Adrenal gland (tissue), 19 donors: ENCODE measurements at places on chromosomes 4 and X.

GRCh38 chr4:128358231-128358912, 70.8 kb upstream of the PGRMC2 start:
- DNase-seq: peak; percentile 31

- no peak for DNase-seq
Measured at GRCh38 chr4:1611501-1611870, 72.6 kb downstream of the FAM53A start.

GRCh38 chrX:71994601-71995000, 84.0 kb downstream of the NHSL2 start:
- no peak for DNase-seq

DNA sequence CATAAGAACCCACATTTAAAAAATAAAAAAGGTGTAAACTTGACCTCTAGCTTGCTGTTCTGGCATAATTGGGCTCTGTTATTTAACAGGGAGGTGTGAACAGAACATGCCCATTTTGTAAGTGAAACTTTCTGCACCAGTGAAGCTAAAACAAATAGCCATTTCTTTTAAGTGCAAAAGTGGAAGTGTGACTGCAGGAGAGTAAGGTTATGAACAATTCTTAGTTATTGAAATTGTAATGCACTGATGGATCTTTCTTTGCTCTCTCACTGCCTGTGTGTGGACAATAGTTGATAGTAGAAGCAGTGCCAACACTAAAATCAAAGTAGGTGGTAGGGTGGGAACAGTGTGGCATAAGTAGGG, 12.6 kb downstream of the P2RY10 start:
- DNase-seq: no peak

- no peak for DNase-seq
Measured at GRCh38 chrX:122739770-122740169, 444.3 kb upstream of the GRIA3 start.

DNA sequence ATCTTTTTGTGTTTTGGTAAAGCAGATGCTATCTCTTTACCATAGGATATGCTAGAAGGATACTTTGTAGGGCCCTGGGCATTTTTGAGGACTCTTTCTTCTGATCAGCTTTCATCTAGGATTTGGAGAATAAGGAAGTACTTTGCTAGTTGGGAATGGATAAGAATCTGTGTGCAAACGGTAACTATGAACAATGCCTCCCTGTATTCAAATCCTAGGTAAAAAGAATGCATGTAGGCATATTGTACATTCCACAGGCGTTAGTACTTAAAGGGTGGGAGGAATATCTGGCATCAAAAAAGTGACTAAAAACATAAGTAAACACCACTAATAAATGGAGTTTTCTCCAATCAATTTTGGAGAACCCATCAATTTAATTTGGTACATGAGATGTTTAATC, 59.7 kb downstream of the SH3BGRL start:
- no peak for DNase-seq

DNA sequence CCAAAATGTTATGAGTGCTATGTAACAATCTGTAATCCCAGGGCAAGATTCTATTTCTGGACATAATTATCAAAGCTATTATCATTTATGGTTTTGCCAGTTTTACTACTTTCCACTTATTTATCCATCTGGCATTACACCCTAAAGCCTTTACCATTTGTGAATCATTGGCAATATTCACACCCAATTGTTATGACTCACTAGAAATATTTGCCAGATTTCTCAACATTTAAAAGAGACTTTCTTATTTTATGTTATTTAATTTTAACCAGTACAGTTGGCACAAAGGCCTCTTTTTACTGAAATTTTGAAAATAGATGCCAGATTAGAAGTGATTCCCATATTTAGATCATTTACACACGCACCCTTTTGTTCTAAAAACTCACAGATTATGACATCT, 242.7 kb upstream of the WDFY3 start:
- no peak for DNase-seq

DNA sequence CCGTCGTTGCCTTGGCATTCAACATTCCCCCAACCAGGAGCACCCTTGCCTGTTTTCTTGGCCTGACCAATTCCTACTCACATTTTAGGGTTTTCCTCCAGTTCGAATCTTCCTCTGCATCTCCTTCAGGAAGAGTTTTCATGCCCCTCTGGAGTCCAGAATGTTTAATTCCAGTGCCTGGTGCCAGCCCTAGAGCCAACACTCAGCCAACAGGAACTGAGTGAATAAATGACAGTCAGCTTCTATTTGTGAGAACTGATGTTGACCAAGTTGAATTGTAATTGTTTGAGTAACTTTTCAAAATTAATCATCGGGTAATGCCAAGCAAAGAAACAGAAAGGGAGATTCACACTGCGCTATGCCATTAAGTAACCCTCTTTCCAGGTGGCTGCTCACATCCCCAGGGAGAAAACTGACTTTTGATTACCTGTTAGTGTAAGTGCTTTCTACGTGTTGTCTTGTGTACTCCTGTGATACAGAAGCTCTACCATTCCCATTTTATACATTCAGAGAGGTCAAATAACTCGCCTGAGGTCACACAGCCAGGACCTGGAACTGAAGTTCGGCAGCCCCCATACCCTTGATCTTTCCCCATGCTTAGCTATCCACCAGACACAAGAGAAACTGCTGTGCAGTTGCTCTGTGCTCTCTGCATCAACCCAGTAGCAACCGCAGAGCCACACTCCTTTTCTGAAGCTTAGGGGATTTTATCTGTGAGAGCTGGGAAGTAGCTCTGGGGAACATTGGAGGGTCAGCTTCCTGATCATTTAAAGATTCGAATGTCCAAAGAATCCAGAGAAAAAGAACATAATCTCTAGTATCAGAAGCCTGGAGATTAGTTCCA, 19.0 kb upstream of the SLC2A9 start:
- DNase-seq: no peak

DNA sequence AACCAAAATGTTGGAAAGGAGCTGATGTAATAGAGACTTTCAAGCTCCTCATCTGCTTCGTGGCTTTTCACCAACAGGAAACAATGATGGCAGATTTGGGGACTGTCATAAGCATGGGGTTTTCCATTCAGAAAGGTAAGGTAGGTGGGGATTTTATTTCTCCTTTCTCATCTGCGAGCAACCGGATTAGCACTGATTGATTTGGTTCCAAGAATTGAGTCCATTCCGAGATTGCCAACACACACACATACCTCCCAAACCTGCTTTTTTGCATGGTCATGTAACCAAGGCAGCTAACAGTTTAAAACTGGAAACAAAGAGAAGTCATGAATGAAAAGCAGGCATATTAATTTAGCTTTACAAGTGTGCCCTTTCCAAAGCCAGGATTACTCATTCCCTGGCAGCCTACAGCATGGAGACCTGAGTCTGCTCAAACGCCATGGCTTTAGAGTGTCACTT, 63.0 kb upstream of the LNX1 start:
- DNase-seq: peak; percentile 42

DNA sequence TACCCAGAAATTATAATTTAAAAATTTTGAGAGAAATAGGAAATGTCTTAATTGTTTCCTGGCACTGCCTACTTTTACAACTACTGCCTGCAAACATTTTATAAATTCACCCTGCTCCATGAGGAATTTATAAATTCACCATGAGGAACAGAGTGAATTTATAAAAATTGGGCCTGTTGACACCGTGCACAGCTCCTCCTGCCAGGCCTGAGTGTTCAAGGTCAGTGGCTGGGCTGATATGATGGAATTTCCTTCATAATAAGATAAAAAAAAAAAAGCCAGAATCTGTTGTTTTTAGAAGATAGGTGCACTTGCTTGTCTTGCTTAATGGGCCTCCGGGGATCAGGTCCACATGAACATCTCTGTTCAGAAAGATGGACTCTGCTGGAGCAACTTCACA, 151.7 kb upstream of the RASGEF1B start:
- DNase-seq: no peak

- DNase-seq: no peak
Measured at GRCh38 chr4:25484243-25484721, 107.2 kb downstream of the ANAPC4 start.

GRCh38 chrX:109511113-109511512, 25.5 kb upstream of the NXT2 start:
- DNase-seq: no peak

DNA sequence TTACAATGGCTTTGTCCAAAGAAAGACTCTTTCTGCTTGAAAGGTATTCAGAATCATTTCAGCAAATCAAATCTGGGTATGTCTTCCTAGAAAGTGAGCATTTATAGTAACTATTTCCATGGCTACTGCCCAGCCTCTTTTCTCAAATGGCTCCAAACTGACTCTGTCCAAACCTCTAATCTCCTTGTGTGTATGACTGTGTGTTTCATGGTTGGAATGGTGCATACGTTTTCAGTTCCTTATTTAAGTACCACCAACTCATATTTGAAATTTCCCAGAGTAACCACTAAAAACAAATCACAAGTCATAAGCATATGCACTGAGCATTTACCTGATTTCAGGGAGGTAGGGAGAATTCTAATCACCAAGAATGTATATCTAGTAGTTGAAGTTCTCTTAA, 106.0 kb downstream of the TMEM144 start:
- DNase-seq: no peak

- DNase-seq: no peak
Measured at GRCh38 chr4:106301393-106302061, 14.5 kb downstream of the TBCK start.
